ENCODE measurements at places on chromosomes 11 and 22. TPM values are rescaled to one million over a fixed set of nuclear protein-coding genes. Genes with fewer than 3 reads are reported as not detected.
A peak's percentile ranks its signal among the peaks of the same experiment; 100 is the strongest.

GRCh38 chr11:123080015-123080414 is 18.1 kb upstream of the HSPA8 start:
- peaks cover 24% of the 10 kb centered on the region for H3K4me1 ChIP-seq
- DNase-seq: no peak
- peaks cover 4% of the 10 kb centered on the region for H3K36me3 ChIP-seq
- no peak overlapping the region for H3K4me3 ChIP-seq
- peak overlapping the region; percentile 32 for H3K27ac ChIP-seq
- no peaks in the 10 kb centered on the region for H3K27me3 ChIP-seq

GRCh38 chr11:67276781-67277230 is 10.5 kb downstream of the GRK2 start:
- H3K4me1 ChIP-seq: peaks cover 62% of the 10 kb centered on the region
- H3K4me3 ChIP-seq: peak overlapping the region; percentile 89
- H3K27ac ChIP-seq: peak overlapping the region; percentile 97
- no peak for DNase-seq

DNA sequence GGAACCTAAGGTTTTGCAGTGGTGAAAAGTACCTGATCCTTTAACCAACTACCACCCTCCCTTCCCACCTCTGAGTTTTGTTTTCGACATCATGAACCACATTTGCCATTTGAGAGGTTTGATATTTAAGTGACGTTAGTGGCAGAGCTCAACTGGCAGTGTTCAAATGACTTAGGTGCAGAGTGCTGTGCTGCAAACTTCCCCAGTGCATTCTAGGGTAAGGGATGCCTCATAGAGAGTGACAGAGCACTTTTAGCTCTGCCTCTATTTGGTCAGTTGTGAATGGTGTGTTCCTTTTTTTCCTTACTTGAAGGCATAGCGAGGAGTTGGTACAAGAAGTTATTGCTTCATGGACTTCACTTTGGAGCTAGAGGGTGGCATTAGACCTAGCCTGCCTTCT is 9.4 kb downstream of the BMAL1 start:
- peaks cover 76% of the 10 kb centered on the region for H3K4me1 ChIP-seq
- peaks cover 3% of the 10 kb centered on the region for H3K36me3 ChIP-seq
- DNase-seq: no peak
- peak overlapping the region; percentile 85 for H3K27ac ChIP-seq

DNA sequence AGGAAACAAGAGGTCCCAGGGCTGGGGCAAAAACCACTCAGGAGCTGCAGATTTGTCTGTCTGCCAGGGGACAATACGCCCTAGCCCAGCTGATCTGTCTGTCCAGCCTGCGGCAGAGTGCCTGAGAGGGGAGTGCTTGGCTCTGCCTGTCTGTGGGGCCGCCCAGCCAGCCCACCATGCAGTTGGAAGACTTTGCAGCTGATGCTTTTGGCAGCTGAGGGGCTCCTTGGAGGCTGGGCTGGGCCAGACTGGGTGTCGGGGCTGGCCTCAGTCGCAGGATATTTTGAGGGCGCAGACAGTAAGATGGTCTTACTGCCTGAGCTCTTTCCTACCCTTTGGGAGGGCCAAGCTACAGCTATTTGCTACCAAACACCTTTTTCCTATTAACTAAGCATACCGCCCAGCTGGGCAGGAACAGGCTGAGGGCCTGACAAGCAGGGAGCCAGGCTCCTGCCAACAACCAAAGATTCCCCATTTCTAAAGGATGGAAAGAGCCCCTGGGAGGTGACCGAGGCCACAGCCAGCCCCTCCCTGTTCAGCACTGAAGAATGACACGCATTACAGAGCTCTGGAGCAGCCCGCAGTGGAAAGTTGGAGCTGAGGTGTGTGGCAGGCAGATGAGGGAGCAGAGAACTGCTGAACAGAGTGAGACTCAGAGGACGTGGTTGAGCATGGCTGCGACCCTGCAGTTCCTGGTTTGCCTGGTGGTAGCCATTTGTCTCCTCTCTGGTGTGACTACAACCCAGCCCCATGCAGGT is at the start of gene FAM180B:
FAM180B (plus strand) TSS at position 581 of the 758 bp plus-strand sequence; CDS start at position 672, 91 bp downstream.
- H3K4me1 ChIP-seq: peaks cover 6% of the 10 kb centered on the region
- H3K27me3 ChIP-seq: no peaks in the 10 kb centered on the region
- no peak within 1 kb of the TSS for H3K4me3 ChIP-seq
- DNase-seq: no peak

GRCh38 chr11:61730240-61730994 is 22.0 kb upstream of the MYRF start:
- peaks cover 5% of the 10 kb centered on the region for H3K4me1 ChIP-seq
- peak overlapping the region; percentile 45 for H3K27ac ChIP-seq
- no peak overlapping the region for H3K4me3 ChIP-seq
- DNase-seq: no peak

GRCh38 chr11:35197292-35197691 is 58.3 kb downstream of the CD44 start:
- peaks cover 53% of the 10 kb centered on the region for H3K4me1 ChIP-seq
- no peak for DNase-seq
- peaks cover 20% of the 10 kb centered on the region for H3K36me3 ChIP-seq

- DNase-seq: no peak
- H3K4me1 ChIP-seq: no peaks in the 10 kb centered on the region
- no peaks in the 10 kb centered on the region for H3K36me3 ChIP-seq
- H3K27me3 ChIP-seq: peaks cover 22% of the 10 kb centered on the region
- no peak overlapping the region for H3K4me3 ChIP-seq
- no peak overlapping the region for H3K27ac ChIP-seq
Observed at GRCh38 chr11:32658639-32659406, 75.2 kb downstream of the EIF3M start.

DNA sequence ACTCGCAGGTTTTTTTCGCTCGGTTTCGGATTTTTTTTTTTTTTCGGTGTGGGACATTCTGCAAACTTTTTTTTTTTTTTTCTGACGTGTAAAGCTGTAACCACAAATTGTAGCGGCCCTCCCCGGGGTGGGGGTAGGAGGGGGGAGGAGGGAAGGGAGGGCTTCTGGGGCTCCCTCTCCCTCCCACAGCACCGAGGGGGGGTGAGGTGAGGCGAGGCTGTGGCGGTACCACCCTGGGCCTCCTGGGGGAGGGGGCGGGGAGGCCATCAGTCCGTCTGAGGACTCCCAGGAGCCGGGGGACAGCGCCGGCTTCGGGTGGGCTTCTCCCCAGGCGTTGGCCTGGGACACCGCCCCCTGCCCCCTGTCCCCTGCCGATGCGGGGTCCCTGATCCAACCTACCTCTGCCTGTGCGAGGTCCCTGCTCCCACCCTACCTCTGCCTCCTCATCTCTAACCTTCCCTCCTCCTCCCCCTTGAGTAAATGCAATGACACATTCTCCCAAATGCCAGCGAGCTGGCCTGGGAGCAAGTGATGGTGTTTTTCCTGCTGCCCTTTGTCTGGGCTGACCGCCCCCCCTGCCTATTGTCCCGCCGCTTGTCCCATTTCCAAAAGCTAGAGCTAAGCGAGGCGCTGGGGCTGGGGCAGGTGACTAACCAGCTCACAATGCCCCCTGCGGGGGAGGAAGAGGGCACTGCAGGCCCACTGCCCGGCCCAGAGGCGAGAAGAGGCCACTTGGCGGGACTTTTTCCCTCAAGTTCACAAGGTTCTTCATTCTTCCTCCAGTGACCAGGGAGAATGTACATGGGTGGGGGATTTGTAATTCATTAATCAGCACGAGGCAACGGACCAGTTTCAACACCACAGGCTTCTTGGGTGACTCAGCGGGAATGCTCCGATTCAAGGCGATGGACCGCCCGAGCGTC is 511 bp upstream of the CLCF1 start:
- H3K27me3 ChIP-seq: no peaks in the 10 kb centered on the region
- peaks cover 47% of the 10 kb centered on the region for H3K4me1 ChIP-seq
- peak overlapping the region; percentile 98 for H3K4me3 ChIP-seq
- peaks cover 8% of the 10 kb centered on the region for H3K36me3 ChIP-seq
- peak overlapping the region; percentile 79 for H3K27ac ChIP-seq

- DNase-seq: no peak
- H3K4me1 ChIP-seq: peaks cover 3% of the 10 kb centered on the region
- H3K27ac ChIP-seq: peak overlapping the region; percentile 27
Observed at GRCh38 chr11:65290448-65291165, 24.1 kb upstream of the CDC42EP2 start.

DNA sequence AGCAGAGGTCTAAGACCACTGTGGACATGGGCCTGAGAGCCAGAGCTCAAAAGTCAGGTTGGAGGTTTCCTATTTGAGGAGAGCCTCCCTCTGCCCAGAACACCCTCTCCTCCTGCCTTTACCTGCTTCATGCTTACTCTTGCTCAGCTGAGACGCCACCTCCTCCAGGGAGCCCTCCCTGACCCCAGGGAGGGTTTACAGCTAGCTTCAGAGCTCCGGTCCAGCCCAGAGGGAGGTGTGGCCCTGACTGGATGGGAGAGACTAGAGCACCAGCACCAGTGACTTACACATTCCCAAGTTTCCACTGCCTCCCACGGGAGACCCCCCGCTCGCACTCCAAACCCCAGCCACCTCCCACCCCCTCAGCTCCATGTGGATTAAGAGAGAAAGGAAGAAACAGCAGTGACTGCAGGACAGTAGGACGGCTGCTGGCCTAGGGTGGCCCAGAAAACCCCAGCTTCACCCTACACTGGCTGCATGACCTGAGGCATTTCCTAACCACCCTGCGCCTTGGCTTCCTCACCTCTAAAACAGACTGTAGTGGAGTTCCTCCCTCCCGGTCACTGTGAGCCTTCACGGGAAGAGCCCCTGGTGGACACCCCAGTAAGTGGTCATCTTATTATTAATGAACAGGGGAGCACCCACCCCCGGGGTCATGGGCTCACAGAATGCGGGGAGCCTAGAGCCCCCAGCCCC is 24.5 kb upstream of the PDGFB start:
- H3K27me3 ChIP-seq: no peaks in the 10 kb centered on the region
- peaks cover 2% of the 10 kb centered on the region for H3K36me3 ChIP-seq
- H3K4me1 ChIP-seq: peaks cover 2% of the 10 kb centered on the region
- no peak overlapping the region for H3K4me3 ChIP-seq
- DNase-seq: no peak

DNA sequence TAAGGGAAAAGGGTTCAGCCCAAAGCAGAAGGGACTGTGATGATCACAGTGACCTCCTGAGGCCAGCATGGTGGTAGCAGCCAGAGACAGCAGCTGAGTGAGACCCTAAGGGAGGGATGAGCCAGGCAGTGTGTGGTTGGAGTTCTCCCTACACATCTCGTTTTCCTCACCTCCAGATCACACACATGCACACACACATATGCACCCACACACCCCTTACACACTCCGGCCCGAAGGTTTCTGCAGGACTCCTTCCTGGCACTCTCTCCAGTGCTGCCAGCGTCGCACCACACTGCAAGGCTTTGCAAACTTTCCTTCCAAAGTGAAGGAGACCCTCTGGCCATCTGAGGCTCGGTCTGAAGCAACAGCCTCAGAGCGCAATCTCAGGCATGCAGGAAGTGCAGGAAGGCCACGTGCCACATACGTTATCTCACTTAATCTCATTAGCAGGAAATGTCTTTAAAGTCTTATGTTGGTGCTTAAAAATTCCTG is 26.9 kb upstream of the TP53I11 start:
- H3K36me3 ChIP-seq: no peaks in the 10 kb centered on the region
- no peak overlapping the region for H3K27ac ChIP-seq
- H3K4me1 ChIP-seq: peaks cover 12% of the 10 kb centered on the region
- no peaks in the 10 kb centered on the region for H3K27me3 ChIP-seq
- H3K4me3 ChIP-seq: no peak overlapping the region
- DNase-seq: no peak

- H3K4me3 ChIP-seq: no peak overlapping the region
- DNase-seq: no peak
- peaks cover 2% of the 10 kb centered on the region for H3K36me3 ChIP-seq
- H3K4me1 ChIP-seq: peaks cover 22% of the 10 kb centered on the region
- peaks cover 19% of the 10 kb centered on the region for H3K27me3 ChIP-seq
Observed at GRCh38 chr11:45091563-45092403, 54.7 kb upstream of the PRDM11 start.

GRCh38 chr11:116980136-116980793 is 118.0 kb downstream of the SIK3 start:
- H3K27me3 ChIP-seq: no peaks in the 10 kb centered on the region

- H3K4me1 ChIP-seq: no peaks in the 10 kb centered on the region
- no peaks in the 10 kb centered on the region for H3K36me3 ChIP-seq
- no peak overlapping the region for H3K4me3 ChIP-seq
- H3K27ac ChIP-seq: no peak overlapping the region
- DNase-seq: no peak
Observed at GRCh38 chr11:115955803-115956202, 451.6 kb upstream of the CADM1 start.

DNA sequence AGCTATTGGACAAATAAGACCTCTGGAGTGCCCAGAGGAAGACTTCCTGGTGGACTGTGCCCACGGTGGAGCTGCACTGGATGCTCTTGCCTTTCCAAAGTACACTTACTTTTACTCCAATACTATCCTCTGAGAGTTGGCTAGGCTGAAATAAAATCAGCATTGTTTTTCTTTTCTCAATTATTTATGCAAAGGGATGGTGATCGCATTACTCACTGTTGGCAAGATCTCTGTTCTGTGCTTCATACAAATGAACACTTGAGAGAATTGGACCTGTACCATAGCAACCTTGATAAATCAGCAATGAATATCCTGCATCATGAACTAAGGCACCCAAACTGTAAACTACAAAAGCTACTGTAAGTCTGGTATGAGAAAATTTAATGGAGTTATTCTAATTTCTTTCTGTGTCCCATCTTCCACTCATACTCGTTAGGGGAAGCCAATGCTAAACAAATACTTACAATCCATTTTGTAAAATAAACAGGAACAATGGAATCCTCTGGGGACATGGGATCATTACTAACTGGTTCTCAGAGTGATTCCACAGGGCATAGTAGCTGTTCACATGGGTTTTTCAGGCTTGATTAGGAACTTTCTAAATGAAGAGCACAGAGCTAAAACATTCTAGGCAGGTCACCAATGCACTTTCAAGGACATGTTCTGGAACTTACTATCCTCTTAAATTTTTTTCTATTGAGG is 26.3 kb downstream of the NLRP14 start:
- H3K4me1 ChIP-seq: no peaks in the 10 kb centered on the region
- H3K4me3 ChIP-seq: no peak overlapping the region
- no peak for DNase-seq

The ARHGEF17 gene
- total RNA-seq: 0.17 TPM

The MMP10 gene
- not detected for total RNA-seq

The PRR5 gene
- 51.8 TPM for total RNA-seq

The SPON1 gene
- total RNA-seq: 4.8 TPM

The PKDREJ gene
- not detected for total RNA-seq

The FBLN1 gene
- 0.34 TPM for total RNA-seq

The SLC22A6 gene
- not detected for total RNA-seq

The SHANK3 gene
- total RNA-seq: 0.07 TPM

The CYB5R2 gene
- not detected for total RNA-seq

The PPFIBP2 gene
- 40.6 TPM for total RNA-seq

The C11orf21 gene
- total RNA-seq: 89.1 TPM

The CDC45 gene
- 0.32 TPM for total RNA-seq

The TENM4 gene
- 0.31 TPM for total RNA-seq

All from T-helper 17 cell (primary cell).